Fibroblast of skin of scalp (primary cell): ENCODE measurements at places on chromosomes 1 and 21.

- DNase-seq = peak; percentile 12
Measured at GRCh38 chr1:200784576-200784975, 45.9 kb downstream of the CAMSAP2 start.

GRCh38 chr1:32350785-32351398 lies 11.4 kb downstream of the FAM229A start:
- DNase-seq = peak; percentile 73

GRCh38 chr1:13832100-13832499 lies 132.1 kb downstream of the PRDM2 start:
- DNase-seq = no peak

- no peak for DNase-seq
Measured at GRCh38 chr1:35888255-35888654, 5.2 kb downstream of the AGO1 start.

- no peak for DNase-seq
Measured at GRCh38 chr1:222767152-222767571, 30.2 kb downstream of the FAM177B start.

GRCh38 chr1:59549903-59550302 lies 253.0 kb downstream of the FGGY start:
- DNase-seq = peak; percentile 29

DNA sequence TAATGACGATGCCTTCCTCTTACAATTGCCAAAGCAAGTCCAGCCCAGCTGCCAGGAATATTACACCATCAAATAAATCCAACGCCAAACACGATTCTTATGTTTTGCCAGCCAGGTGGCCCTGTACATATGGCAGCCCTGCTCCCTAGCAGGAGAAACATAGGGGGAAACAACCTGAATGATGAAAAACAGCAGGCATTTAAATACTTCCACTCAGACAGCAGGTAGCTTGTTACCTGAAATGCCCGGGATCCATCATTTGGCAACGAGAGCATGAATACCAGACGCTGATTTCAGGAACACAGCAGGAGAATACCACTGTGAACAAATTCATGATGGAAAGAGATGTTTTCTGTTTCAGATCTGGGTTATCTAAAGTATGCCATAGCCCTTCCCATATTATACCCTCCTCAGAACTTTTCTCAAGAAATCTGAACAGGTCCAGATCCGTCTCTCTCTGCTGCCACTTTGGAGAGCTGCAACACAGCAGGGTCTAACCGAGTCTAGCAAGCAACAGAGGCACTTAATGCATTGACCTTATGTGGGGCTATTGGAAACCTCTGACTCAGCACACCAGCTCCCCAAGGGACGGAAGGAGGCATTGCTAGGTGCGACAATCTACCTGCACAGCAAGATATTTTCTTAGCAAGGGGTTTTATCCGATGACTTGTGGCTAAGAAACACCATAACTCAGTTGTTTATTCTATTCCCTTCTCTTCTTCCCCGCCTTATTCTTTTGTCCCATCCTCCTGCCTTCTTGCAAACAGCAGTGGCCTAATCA lies 166.3 kb downstream of the BARHL2 start:
- no peak for DNase-seq

- DNase-seq = no peak
Measured at GRCh38 chr1:197770243-197770642, 5.0 kb downstream of the DENND1B start.

- no peak for DNase-seq
Measured at GRCh38 chr1:21278208-21278859, 11.9 kb downstream of the ECE1 start.

- DNase-seq = no peak
Measured at GRCh38 chr1:225201447-225201846, 226.4 kb downstream of the LBR start.

DNA sequence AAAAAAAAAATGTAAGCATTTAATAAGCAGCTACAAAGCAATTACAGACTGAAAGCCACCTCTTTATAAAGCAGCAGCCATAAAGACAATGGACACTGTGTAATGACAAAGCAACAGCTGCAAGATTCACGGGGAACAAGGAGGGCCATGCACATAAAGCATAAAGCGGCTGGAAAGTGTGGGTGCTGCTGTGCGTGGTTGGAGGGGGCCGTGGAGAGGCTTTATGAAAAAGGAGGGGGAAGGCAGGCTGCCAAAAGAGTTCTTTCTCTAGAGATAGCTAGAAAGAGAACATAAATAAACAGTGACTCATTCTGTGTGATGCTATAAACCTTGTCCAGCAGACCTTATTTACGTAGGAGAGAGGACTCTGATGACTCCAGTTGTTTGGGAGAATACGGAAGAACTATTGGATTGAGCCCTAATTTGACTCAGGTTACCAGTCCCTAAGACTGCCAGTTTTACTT lies 49.3 kb downstream of the ADAMTS1 start:
- peak; percentile 86 for DNase-seq

DNA sequence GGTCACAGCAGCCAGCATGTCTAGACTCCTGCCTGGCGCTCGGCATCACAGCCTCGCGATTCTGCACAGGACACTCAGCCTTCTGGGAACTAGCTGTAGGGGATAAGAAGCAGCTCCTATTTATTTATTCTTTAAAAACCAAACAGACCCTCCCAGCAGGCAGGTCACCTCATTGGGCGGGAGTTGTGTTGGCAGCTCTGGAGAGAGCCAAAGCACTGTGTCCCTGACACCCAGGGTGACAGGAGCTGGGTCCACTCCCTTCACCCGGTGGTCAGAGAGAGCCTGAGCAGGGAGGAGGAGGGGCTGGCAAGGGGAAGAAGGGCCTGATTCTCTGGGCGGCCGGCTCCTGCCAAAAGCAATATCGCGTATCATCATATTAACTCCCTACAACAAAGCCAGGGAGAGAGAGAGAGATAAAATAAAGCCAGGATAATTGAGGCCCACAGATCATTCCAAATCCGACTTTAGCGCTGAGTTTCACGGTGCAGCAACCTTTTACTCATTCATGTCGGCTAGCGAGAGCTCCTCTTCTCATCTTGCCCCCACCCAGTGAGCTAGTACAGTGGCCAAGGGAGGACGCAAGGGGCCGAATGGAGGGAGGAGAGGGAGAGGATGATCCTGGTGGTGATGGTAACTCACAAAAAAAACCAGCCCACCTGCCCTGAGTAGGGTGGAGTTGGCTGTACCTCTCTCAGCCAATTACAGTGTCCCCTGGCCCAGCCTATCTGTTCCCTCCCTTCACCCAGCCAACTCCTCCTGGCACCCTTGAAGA lies 79.8 kb upstream of the IFFO2 start:
- DNase-seq = no peak

- no peak for DNase-seq
Measured at GRCh38 chr21:45014747-45015468, 59.5 kb upstream of the ADARB1 start.

DNA sequence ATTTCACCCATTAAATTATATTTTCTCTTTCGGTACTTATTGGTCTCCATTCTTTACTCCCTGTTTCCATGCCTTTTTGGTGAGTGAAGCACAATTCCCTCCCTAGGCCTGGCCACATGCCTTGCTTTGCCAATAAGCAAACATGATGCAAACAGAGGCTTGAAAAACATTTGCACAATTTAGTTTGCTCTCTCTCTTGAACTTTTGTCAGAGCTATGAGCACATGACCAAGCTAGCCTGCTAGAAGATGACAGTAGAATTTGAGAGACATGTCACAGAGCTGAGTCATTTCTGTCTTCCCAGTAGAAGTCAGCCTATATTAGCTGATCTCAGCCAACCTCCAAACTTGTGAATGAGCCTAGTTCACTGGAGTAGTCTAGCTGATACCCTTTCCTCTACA lies 24.6 kb downstream of the ANGPTL3 start:
- DNase-seq = peak; percentile 95

- no peak for DNase-seq
Measured at GRCh38 chr1:212946872-212947271, 3.5 kb upstream of the VASH2 start.

GRCh38 chr1:3066250-3066711 lies 2.7 kb upstream of the PRDM16 start:
- no peak for DNase-seq

DNA sequence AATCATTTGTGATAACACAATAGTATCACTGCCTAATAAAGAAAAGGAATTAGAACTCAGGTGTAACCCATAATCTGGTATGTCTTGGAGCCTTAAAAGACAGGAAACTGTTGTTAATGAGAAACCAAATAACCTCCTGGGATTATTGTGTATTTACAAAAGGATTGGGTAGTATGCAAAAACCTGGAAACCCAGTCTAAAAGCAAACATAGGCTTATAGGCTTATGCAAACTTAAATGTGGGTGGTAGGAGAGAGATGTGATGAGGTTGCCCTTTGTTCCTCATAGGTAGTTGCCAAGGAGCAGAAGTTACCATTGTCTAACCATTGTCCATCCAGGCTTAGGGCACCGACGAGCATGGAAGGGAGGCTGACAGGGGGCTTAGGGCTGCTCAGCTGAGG lies 165.8 kb downstream of the AK5 start:
- DNase-seq = no peak

DNA sequence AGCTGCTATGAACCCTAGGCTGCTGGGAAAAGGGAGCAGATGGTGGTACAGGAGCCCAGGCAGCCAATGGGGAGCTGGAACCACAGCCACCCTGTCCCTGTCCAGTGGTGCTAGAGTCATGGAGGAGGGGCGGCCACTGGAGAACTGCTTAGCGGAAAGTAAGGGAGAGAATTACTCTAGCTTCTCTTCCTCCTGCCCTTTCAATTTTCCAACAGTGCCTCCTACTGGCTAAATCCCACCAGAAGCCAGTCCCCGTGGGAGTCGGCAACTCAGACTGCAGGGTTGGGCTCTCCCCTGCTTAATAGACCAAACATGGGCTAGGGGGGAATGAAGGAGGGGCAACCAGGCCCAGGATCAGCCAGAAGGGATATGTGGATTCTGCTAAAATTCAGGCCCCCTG lies 154.5 kb downstream of the ACTL8 start:
- peak; percentile 31 for DNase-seq

DNA sequence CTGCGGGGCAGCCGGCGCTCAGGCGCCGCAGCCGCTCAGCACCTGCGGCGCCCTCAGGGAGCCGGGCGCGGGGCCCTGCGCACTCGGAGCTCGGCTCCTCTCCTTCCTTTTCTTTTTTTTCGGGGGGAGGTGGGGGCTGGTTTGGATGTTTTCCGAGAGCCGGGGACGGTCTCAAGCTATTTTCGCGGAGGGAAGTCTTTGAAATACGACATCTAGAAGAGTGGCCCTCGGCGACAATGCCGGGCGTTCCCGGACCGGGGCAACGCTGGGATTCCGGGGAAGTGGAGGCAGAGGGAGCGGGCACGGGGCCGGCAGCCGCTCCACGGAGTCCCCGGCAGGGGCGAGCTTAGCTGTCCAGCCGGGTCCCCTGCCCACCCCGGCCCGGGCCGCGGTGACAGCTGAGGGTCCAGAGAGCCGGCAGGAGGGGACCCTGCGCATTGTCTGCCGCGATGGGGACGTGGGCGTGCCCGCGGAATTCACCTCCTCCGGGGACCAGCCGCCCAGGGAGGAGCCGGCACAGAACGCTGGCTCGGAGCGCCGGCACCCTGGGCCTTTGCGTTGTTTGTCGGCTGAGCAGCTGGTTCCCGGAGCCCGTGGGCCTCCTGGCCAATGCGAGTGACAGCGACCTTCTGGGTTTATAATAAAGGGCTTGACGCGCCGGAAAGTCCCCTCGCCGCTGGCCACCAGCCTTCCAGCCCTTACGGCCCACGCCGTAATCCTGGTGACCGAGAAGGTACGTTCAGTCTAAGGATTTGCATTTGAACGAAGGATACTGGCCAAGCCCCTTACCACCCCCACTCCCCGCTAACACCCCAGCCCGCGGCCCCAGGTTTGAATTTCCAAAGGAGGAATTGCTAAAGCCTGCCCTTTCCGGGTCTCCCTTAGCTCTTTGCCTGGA lies 582 bp downstream of the SLC37A1 start:
- DNase-seq = no peak

DNA sequence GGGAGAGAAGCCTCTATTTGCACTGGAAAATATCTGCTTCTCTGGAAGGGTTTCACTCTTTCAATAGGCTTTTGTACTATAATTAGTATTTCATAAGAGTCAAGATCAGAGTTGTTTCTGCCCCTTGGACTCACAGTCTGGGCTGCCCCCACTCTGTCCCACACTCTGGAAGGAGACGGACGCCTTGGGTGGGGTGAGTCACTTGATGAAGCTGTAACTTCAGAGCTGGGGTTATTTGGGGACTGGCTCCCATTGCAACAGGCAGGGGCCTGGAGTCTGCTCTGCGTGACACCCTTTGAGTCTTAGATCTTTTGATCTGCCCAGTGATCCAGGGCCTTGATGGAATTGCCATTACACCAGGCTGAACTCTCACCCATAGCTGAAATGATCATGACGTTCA lies 4.0 kb upstream of the KCNA10 start:
- no peak for DNase-seq

DNA sequence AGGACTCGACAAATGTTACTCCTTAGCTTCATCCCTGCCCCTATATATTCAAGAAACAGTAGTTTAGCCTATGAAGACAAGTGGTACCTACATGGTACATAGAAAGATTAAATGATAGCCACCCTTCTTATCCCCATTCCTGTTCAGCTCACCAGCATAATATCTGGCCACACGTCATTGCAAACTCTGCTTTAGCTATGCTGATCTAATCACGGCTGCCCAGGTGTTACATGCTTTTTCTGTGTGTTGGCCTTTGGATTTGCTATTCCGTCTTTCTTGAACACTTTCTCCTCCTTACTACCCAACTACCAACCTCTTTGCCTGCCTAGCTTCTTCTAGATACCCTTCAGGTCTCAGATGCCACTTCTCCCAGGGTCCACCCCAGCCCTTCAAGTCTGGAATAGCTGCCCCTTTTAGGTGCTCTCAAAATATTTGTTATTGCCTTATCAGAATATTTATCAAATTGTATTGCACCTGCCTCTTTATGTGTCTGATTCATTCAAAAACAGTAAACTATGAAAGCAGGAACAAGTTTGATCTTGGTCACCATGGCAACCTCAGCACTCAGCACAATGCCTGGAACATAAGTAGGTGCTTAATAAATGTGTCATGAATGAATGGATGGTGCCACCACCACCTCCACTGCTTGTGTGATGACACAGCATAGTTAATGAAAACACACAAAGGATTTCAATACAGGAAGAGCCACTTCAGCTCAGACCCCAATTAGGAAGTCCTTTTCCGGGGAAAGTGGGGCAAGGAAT lies 11.4 kb upstream of the DNASE2B start:
- no peak for DNase-seq

DNA sequence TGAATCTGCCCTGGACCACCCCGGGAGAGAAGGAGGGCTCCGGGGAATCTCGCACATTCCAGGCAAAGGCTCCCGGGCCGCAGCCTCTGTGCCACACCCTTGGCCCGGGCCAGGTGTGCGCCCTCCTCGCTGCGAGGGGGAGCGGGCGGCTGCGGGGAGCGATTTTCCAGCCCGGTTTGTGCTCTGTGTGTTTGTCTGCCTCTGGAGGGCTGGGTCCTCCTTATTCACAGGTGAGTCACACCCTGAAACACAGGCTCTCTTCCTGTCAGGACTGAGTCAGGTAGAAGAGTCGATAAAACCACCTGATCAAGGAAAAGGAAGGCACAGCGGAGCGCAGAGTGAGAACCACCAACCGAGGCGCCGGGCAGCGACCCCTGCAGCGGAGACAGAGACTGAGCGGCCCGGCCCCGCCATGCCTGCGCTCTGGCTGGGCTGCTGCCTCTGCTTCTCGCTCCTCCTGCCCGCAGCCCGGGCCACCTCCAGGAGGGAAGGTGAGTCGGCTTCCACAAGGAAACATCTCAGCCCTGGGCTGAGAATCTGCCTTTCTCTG lies at the start of gene LAMC2:
Gene LAMC2 (plus strand): TSS at position 324 of the 550 bp plus-strand sequence. CDS start 89 bp downstream, at position 413.
- no peak for DNase-seq

- DNase-seq = no peak
Measured at GRCh38 chr1:204266504-204267034, 52.8 kb upstream of the GOLT1A start.

GRCh38 chr1:16153096-16153998 lies 2.5 kb downstream of the EPHA2 start:
- no peak for DNase-seq
